ENCODE measurements at places on chromosomes 6 and 20.

DNA sequence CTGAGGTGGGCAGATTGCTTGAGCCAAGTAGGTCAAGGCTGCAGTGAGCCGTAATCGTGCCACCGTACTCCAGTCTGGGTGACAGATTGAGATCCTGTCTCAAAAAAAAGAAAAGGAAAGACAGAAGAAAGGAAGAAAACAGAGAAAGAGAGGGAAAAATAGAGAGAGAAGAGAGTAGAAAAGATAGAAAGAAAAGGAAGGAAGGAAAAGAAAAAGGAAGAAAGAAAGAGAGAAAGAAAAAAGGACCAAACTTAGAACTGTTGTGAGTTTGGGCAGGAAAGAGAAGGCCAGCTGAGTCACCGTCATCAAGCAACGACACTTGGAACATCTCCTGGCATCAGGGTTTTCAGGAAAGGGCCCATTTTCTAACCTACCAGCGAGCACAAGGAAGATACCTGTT, 96.0 kb upstream of the AKAP12 start:
- DNase-seq = no peak

GRCh38 chr6:148523551-148523950, 180.9 kb downstream of the SASH1 start:
- no peak for DNase-seq

DNA sequence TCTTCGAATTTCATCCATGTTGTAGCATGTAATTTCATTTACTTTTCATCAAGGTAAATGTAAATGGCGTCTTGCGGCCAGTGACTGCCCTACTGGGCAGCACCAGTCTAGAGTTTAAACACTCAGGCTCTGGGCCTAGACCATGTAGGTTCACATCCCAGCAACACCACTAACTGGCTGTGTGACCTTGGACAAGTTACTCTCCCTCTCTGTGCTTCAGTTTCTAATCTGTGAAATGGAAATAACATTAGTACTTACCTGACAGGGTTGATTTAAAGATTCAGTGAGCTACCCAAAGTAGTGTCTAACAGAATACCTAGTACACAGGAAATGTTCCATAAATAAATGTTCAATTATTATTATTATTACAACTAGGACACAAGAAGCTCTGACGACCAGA, 29.3 kb downstream of the PDRG1 start:
- no peak for DNase-seq

GRCh38 chr6:13517116-13517515, 29.7 kb upstream of the GFOD1 start:
- DNase-seq = no peak

GRCh38 chr6:81384921-81385320, 367.6 kb downstream of the TENT5A start:
- DNase-seq = no peak

GRCh38 chr6:170210026-170210390, 80.9 kb downstream of the DLL1 start:
- no peak for DNase-seq

GRCh38 chr20:58179083-58179431, 49.4 kb downstream of the ANKRD60 start:
- DNase-seq = no peak

GRCh38 chr6:166633732-166634535, 6.9 kb upstream of the RPS6KA2 start:
- DNase-seq = no peak

DNA sequence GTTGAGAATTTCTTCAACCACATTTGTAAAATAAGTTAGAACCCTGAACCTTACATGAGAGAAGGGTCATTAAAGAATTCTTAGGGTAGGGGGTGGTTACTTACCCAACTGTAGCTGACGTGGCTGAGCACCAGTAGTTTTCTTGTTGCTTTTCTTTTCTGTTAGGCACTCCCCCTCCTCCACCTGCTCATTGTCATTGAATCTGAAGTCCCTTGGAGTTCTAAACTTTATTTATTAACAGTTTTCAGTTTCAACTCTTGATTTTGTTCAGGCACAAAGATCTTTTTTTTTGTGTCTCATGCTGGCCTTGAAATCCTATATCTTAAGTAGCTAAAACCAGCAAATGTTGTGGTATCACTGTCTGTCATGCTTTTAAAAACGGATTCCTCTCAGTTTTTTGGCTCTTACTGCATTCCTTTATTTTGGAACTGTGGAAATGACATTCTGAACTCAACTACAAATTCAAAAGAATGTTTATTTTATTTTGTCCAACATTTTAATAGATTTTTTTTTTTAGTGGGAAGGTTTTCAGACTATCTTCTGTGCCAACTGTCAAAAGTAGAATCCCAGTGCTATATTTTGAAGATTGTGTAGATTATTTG, 465.2 kb downstream of the PHF3 start:
- no peak for DNase-seq

DNA sequence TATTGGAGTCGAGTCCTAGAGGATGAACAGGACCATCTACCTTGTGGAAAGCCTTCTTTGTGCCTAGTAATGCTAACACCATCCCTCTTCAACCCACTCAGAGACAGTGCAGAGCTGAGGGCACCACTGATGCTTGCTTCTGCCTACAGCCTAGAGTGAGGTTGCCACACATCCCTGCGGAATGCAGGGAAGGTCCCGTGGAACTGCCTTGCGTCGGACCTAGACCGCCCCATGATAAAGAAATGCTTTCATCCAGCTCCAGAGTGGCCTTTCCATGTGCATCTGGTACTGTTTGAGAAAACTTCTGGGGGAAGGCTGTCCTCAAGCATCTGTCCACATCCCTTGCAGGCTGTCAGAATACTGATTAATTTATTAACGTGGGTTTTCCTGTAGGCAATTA, 168.4 kb downstream of the PHACTR1 start:
- DNase-seq = no peak

DNA sequence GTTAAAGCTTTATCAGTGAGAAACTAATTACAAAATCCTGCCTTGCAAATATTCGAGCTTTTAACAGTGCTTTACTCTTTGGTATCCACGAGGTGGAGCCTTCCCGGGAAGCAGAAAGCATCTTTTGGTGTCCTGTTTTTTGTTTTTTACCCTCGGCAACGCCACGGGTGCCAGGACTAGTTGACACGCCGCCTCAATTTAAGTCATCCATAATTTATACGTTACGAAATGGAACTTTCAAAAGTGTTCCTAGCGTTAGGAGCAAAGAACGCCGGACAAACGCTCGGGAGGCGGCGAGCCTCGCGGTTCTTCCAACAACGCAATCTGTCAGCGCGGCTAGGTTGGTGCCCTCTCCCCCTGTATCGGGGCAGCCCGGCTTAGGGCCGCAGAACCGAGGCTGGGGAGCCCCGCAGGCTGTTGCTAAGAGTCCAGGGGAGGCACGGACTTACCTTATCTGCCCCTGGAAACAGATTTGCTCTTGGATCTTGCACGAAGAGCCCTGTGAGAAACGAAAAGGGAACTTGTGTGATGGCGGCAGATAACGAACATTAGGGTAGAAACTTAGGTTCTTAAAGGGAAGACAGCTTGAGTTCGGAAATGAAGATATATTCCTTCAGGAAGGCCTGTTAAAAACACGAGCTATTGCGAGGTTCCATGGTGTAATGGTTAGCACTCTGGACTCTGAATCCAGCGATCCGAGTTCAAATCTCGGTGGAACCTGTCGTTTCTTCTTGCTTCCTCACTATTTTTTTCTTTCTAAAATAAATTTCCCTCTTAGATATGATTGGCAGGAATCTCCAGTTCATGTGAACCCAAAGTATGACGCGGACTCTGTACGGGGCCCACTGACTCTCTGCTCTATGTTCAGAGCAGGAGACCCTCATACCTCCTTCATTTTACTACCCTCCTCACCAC, 46.2 kb upstream of the ZNF184 start:
- DNase-seq = peak; percentile 51

GRCh38 chr6:128174724-128175123, 273.9 kb upstream of the THEMIS start:
- DNase-seq = no peak

DNA sequence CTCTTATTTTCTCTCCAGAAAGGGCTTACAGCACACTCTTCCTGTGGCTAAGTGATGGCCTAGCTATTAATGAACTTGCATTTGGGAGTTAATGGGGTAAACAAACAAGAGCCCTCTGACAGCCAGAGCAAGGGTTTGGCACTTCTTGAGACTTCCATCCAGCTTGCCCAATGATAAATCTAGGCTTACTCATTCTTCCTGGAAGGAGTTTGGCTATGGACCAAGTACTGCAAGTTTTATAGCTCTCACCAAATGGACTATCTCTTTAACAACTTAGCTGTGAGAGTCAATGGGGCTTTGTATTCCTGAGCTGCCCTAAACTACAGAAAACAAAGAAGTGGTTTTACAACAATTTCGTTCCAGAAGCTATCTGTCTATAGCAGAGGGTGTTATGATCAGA, 16.7 kb upstream of the PI3 start:
- DNase-seq = no peak

- DNase-seq = no peak
These were observed 59.8 kb downstream of the CCDC170 start for GRCh38 chr6:151553416-151554165.

- no peak for DNase-seq
These were observed 1.3 kb upstream of the GTSF1L start for GRCh38 chr20:43727980-43728590.

GRCh38 chr6:38612143-38612965, 27.4 kb downstream of the BTBD9 start:
- DNase-seq = no peak

GRCh38 chr6:44304282-44305199, 8.6 kb downstream of the AARS2 start:
- no peak for DNase-seq

DNA sequence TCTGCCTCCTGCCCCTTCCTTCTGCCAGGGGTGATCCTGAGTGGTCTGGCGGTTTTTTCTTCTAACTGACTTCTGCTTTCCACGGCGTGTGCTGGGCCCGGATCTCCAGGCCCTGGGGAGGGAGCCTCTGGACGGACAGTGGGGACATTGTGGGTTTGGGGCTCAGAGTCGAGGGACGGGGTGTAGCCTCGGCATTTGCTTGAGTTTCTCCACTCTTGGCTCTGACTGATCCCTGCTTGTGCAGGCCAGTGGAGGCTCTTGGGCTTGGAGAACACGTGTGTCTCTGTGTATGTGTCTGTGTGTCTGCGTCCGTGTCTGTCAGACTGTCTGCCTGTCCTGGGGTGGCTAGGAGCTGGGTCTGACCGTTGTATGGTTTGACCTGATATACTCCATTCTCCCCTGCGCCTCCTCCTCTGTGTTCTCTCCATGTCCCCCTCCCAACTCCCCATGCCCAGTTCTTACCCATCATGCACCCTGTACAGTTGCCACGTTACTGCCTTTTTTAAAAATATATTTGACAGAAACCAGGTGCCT, 10.2 kb downstream of the SLC29A1 start:
- no peak for DNase-seq

- DNase-seq = no peak
These were observed 158.7 kb upstream of the CENPW start for GRCh38 chr6:126181173-126181741.

- DNase-seq = no peak
These were observed 15.1 kb upstream of the HCK start for GRCh38 chr20:32036716-32037485.

GRCh38 chr6:42726026-42726425, 3.6 kb upstream of the PRPH2 start:
- no peak for DNase-seq

GRCh38 chr6:26032340-26033084, 54.7 kb upstream of the HFE start:
- no peak for DNase-seq

- no peak for DNase-seq
These were observed 89.5 kb downstream of the ZMYND8 start for GRCh38 chr20:47266847-47267515.

- no peak for DNase-seq
These were observed 128.1 kb upstream of the LY86 start for GRCh38 chr6:6460416-6460815.

GRCh38 chr6:6169141-6169540, 151.3 kb downstream of the F13A1 start:
- no peak for DNase-seq

- DNase-seq = no peak
These were observed 19.1 kb downstream of the ZFP64 start for GRCh38 chr20:52172392-52173047.

- peak; percentile 67 for DNase-seq
These were observed 5.5 kb upstream of the SOX4 start for GRCh38 chr6:21587961-21588480.

- DNase-seq = no peak
These were observed 9.7 kb upstream of the MMS22L start for GRCh38 chr6:97292671-97293070.

DNA sequence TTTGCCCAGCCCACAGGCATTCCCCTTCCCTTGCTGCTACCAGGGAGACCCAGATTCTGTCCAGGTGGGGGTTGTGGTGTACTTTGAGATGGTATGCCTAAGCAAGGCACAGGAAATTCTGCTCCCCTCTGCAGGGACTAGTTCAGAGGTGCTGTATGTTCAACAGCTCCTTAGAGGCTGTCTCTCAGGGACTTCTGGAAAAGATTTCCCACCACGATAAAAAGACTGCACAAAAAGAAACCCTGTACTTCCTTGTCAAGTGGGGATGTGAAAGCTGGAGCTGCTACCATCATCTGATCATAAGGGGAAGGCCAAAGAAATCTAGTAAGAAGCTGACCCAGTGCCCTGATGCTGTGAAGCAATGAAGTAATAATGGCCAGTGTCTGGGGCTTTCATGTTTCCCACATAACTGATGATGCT, 51.5 kb upstream of the SMIM29 start:
- no peak for DNase-seq

GRCh38 chr6:43803055-43803782, 33.2 kb downstream of the VEGFA start:
- DNase-seq = no peak

DNA sequence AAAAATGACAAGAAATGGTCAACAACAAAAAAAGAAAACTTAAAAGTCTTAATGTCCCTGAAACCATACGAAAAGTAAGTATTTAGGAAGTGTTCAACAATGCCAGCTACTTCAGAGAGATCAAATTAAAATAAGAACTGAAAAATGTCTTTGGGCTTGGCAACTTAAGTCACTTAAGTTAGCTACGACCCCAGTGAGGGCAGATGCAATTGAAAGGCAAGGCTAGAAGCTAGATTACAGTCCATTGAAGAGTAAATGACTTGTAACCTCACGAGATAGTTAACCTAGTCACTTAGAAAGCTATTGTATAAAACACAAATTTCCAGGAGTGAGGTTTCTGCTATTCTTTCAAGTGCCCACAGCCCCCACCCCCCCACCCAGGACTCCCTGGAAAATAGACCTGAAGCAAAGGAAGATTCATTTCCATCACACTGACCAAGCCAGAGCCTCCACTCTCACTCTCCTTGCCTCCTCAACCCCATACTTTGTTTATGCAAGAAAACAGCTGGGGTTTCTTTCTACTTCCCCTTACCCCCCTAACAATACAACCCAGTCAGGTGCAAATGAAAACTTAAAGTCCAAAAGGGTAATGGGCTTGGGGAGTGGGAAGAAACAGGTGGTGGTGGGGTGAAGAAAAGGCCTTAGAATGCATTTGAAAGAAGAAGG, 14.6 kb downstream of the RTN4IP1 start:
- DNase-seq = no peak
